ENCODE measurements at places on chromosomes 5 and 9. TPM values are rescaled to one million over a fixed set of nuclear protein-coding genes. Genes with fewer than 3 reads are reported as not detected.
A peak's percentile ranks its signal among the peaks of the same experiment; 100 is the strongest.

DNA sequence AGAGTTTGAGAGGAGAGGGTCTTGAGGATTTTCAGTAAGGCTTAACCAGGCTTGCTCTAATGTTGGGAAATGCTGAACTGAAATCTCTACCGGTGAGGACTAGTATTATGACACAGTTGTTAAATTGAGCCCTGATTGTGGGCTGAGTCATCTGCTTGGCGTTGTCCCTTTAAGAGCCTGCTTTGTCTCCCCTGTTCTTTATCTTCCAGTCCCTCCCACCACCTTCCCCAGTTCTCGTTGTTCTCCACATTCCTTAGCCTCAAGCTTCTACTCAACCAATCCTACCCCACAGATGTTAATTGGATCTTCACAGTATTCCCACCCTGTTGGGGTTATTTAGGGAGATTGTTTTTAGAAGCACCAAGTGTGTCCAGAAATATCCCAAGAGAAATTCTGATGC is 57.6 kb downstream of the ANKRD55 start:
- peaks cover 1% of the 10 kb centered on the region for H3K27me3 ChIP-seq
- H3K4me1 ChIP-seq, result peaks cover 17% of the 10 kb centered on the region
- H3K4me3 ChIP-seq, result no peak overlapping the region
- no peak for DNase-seq
- H3K36me3 ChIP-seq, result peaks cover 2% of the 10 kb centered on the region

GRCh38 chr5:173237875-173238220 is 2.8 kb upstream of the NKX2-5 start:
- peaks cover 8% of the 10 kb centered on the region for H3K36me3 ChIP-seq
- peak overlapping the region; percentile 33 for H3K27ac ChIP-seq
- H3K27me3 ChIP-seq, result peaks cover 94% of the 10 kb centered on the region
- H3K4me1 ChIP-seq, result peaks cover 32% of the 10 kb centered on the region
- peak overlapping the region; percentile 51 for H3K4me3 ChIP-seq
- no peak for DNase-seq

DNA sequence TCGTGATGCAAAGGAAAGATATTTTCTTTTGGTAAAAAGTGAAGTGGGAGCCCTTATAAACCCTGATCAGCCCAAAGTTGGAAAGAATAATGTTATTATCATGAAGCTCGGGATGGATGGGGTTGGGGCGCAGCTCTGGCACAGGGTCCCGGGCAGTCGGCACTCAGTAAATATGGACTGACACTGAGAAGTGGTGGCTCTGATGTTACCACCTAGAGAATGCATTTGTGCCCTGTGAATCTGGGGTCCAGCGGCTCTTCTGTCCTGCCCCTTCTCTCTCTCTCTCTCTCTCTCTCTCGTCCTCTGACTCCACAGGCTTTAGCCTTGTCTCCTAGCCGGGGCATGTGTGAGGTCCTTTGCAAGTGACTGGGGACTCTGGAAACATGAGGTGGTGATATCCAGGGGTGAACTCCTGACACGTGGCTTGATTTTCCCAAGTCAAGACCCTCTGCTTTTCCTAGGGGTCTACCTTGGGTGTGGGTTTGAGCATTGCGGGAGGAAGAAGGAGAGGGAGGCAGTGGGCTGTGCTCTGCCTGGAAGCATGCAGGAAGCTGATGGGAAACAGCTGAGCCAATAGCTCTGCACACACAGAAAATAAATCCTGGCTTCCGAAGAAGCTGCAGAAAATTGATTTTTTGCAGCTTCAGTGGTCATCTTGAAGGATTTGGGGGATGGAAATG is 162.7 kb downstream of the MACROH2A1 start:
- H3K27ac ChIP-seq, result no peak overlapping the region
- DNase-seq, result no peak
- H3K27me3 ChIP-seq, result no peaks in the 10 kb centered on the region
- no peak overlapping the region for H3K4me3 ChIP-seq
- H3K4me1 ChIP-seq, result no peaks in the 10 kb centered on the region
- H3K36me3 ChIP-seq, result no peaks in the 10 kb centered on the region

- no peak for DNase-seq
- no peaks in the 10 kb centered on the region for H3K36me3 ChIP-seq
- H3K4me1 ChIP-seq, result peaks cover 3% of the 10 kb centered on the region
- no peak overlapping the region for H3K4me3 ChIP-seq
- peaks cover 17% of the 10 kb centered on the region for H3K27me3 ChIP-seq
Measured at GRCh38 chr9:6243746-6244145, 28.1 kb downstream of the IL33 start.

- no peak for DNase-seq
- no peak overlapping the region for H3K27ac ChIP-seq
- H3K36me3 ChIP-seq, result no peaks in the 10 kb centered on the region
Measured at GRCh38 chr9:22214021-22214420, 204.9 kb upstream of the CDKN2B start.

DNA sequence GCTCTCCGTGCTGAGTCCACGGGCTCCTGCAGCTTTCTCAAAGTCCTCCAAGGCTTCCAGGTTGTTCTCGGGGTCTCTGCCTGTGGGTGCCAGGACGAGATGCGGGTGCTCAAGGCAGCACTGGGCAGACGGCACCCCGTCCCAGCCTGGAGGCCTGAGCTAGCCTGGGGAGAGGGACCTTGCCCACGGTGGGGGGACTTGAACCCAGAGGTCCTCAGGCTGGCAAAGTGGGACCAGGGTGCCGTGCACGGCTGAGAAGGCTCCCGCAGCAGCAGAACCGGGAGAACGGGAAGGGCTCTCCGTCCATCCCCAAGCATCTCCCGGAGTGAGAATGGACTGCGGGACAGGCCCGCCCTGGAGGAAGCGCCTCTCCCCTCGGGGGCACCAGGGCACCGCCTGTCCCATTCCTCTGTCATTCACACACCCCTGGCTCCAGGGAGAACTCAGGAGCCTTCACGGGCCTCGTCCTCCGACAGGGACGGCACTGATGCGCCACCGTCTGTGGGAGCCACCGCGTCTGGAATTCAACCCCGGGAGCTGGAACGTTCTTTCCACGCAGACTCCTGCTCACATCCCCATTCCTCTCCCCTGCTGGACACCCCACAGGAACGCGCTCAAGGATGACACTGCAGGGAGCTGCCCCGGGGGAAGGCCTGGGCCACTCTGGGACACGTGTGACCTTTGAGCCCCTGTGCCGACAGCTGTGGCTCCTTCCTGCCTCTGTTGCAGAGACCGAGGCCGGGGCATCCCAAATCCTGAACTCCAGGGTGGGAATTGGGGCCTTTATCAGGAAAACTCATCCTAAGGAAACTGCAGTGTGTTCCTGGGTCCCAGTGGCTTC is 16.3 kb upstream of the OBP2B start:
- no peaks in the 10 kb centered on the region for H3K4me1 ChIP-seq
- H3K27ac ChIP-seq, result no peak overlapping the region
- peaks cover 19% of the 10 kb centered on the region for H3K27me3 ChIP-seq
- no peak overlapping the region for H3K4me3 ChIP-seq
- no peaks in the 10 kb centered on the region for H3K36me3 ChIP-seq
- DNase-seq, result no peak

DNA sequence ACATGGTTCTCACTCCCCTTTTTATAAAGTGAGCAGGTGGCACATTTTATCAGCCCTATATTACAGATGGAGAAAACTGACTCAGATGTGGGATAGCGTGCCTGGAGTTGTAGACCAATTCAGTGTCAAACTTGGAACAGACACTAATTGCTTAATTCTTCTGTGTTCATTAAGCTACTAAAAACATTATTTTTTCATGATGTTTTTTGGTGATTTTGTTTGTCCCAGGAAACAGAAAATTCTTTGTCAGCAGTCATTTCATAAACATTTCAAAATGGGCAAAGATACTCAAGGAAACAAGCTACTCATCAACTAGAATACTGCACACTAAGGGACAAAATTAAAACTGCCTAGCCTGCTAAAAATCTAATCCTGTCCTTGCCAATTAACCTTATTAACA is 2.2 kb downstream of the ABHD17B start:
- H3K4me1 ChIP-seq, result peaks cover 60% of the 10 kb centered on the region
- H3K36me3 ChIP-seq, result peaks cover 26% of the 10 kb centered on the region
- no peak for DNase-seq
- peak overlapping the region; percentile 26 for H3K27ac ChIP-seq

- no peak overlapping the region for H3K4me3 ChIP-seq
- H3K4me1 ChIP-seq, result no peaks in the 10 kb centered on the region
- no peaks in the 10 kb centered on the region for H3K27me3 ChIP-seq
- H3K27ac ChIP-seq, result no peak overlapping the region
- no peaks in the 10 kb centered on the region for H3K36me3 ChIP-seq
Measured at GRCh38 chr9:10806868-10807267, 194.1 kb upstream of the PTPRD start.

FOXD4L5 gene
- total RNA-seq, result 0.21 TPM

MZB1 gene
- 12.7 TPM for total RNA-seq

STKLD1 gene
- total RNA-seq, result 2.0 TPM

GABRP gene
- total RNA-seq, result not detected

ANKRD34B gene
- total RNA-seq, result not detected
